Omental fat pad (tissue), 4 donors: ENCODE measurements at places on chromosomes 13 and 19.

DNA sequence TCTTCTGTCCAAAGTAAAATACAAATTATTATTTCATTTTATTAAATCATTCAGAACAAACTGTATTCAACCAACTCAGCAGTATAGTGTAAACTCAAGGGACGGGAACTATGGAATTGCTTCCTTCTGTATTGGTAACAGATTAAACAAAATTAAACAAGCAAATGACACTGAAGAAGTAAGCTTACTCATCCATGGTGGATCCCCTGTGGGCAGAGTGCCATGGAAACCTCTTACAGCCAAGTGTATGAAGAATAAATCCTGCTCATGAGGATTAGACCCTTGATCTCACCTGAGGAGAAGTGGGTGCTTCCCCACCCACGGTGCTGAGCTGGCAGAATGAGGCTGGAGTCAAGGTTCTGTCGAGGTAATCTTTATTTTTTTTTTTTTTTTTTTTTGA lies 18.0 kb upstream of the RFXAP start:
- DNase-seq = no peak

GRCh38 chr19:10601999-10602329 lies 14.9 kb upstream of the AP1M2 start:
- DNase-seq = no peak

DNA sequence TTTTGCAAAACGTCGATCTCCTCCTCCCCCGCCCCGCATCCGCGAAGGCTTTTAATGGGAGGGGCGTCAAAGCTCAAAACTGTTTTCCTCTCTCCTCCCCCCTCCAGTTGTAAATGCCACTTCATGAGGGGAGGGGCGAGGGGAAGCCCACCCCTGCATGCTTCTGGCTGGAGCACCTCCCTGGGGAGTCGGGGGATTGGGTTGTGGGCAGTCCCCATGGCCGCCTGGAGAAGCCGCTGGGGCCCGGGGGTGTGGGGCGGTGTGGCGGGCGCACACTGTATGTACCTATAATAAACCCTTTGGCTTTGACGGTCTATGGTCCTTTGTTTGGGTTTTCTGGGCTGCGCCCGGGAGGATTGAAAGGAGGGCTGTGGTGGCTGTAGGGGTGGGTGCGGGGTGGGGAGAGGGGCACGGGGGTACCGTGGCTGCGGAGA lies 505 bp upstream of the SHKBP1 start:
- DNase-seq = no peak

DNA sequence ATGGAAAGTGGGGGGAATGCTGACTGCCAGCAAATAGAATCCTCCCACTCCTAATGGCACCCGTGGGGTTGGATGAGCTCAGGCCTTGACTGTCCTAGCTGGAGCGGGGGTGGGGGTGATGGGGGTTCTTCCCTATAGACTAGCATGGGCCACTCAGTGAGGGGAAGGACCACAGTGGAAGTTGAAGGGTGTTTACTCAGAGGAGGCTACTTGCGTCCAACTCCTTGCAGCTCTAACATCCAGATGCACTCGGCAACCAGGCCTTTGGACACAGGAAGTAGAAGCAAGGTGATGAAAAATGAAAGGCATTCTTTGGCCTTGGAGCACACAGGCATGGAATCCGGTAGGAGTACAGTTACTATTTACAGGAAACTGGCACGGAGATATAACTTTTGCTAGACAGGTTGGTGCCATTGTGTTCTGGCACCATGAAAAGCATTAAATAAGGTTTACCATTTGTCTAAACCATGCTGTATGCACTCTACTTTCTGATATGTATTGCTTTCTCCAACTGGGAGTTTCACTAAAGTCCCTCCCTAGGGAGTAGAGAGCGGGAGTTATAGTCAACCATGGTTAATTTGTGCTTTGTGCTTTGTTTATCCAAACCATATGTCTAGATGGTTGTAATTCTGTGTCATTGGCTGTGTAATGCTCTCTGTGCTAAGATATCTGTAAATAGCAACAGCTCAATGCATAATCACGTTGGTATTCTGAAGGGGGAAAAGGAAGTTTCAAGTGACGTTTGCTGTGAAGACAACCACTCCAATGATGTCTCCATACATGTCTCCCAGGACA lies 125.3 kb downstream of the TSHZ3 start:
- no peak for DNase-seq

DNA sequence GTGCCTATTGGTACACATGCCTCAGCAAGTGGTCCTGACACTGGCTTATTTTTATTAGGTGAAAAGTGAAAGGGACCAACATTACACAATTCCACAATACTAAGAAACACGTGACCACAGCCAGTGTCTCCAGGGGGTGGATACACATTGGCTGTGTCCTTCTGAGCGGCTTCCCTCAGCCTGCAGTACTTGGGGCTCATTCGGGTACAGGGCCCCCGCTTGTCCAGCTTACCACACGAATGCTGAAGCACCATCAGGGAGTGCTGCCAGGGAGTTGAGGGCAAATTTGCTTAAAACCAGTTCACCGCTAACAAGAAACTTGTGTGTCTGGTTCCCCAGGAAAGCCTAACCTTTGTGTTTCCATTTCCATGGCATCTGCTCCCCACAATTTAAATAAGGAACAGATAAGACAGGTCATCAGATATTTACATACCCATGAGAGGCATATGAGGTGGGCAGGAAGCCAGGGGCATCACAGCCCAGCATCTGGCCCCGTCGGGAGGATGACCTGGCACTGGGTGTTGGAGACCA lies 23.3 kb downstream of the PBX4 start:
- DNase-seq = no peak

GRCh38 chr13:36310417-36311108 lies 12.9 kb upstream of the CCDC169 start:
- DNase-seq = no peak

DNA sequence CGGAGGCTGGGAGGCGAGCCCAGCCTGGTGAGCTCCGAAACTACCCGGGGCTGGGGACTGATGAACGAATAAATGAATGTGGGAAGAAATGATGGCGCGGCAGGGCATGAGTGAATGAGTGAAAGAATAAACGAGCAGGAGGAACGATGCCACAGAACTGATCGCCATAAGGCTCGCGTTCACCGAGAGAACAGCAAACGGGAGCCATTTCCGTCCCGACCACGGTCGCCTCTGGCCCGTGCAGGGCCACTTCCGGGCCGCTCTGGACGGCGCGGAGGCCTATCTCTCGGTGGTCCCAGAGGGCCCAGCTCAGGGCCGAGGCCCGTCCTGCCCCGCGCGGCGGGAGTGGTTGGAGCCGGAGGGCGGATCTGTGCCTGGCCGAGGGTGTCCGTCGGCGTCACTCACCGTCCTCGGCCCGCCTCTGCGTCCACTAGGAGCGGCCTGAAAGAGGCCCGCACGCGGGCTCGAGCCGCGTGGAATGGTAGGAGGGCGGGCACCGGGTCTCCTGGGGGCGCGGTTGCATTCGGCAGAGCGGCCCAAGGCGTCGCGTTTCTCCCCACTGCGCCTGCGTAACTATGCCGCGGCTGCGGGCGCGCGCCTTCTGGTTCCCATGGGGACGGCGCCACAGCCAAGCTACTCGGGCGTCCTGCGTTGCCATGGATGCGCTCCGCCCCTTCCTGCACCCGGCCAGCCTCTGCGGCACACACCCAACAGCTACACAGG lies at the start of gene ZNF497:
Gene ZNF497, minus strand, starts transcription at position 480 of the 723 bp plus-strand sequence. CDS start 5,116 bp downstream, outside the sequence.
- DNase-seq = peak; percentile 82

GRCh38 chr13:79901336-79901735 lies 420.4 kb downstream of the NDFIP2 start:
- no peak for DNase-seq

DNA sequence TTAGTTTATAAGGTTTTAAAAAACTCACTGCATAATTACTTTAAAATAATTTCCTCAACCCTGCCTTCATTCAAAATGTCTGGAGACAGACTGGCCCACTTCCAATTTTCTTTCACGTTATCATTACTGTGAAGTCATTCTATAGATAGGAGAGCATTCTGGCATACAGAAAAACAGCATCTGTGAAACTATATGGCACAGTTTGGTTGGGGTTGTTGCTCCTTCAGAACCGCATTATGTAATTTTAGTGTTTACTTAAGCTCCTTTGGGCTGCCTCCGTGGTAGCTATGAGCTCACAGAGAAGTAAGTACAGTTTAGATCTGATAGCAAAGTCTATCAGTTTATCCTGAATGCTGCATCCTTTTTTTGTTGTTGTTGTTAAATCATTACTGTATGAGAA lies 104.3 kb downstream of the KCNRG start:
- no peak for DNase-seq

DNA sequence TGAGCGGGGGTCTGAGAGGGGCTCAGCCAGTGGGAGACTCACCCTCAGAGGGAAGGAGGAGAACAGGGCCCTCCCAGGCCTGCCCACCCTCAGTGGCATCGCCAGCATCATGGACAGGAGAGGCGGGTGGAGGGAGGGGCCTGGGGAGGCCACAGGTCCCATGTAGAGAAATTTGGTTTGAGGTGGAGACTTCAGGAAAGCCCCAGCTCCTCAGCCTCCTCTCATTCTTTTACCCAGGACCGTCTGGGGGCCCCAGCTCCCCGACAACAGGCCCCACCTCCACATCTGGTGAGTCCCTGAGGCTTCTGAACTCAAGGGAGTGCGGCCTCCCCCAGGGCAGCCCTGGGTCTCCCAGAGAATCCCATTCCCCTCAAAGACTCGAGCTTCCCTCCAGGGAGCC lies 3.1 kb downstream of the LILRB1 start:
- DNase-seq = no peak

GRCh38 chr19:54803410-54803809 lies at the start of gene KIR2DL4:
KIR2DL4 (plus strand) TSS chr19:54803610; CDS start chr19:54803652, 42 bp downstream.
- no peak for DNase-seq

- DNase-seq = no peak
These were observed 115.6 kb downstream of the POU4F1 start for GRCh38 chr13:78487707-78488106.

GRCh38 chr13:32426990-32427851 lies 709 bp downstream of the N4BP2L1 start:
- no peak for DNase-seq

DNA sequence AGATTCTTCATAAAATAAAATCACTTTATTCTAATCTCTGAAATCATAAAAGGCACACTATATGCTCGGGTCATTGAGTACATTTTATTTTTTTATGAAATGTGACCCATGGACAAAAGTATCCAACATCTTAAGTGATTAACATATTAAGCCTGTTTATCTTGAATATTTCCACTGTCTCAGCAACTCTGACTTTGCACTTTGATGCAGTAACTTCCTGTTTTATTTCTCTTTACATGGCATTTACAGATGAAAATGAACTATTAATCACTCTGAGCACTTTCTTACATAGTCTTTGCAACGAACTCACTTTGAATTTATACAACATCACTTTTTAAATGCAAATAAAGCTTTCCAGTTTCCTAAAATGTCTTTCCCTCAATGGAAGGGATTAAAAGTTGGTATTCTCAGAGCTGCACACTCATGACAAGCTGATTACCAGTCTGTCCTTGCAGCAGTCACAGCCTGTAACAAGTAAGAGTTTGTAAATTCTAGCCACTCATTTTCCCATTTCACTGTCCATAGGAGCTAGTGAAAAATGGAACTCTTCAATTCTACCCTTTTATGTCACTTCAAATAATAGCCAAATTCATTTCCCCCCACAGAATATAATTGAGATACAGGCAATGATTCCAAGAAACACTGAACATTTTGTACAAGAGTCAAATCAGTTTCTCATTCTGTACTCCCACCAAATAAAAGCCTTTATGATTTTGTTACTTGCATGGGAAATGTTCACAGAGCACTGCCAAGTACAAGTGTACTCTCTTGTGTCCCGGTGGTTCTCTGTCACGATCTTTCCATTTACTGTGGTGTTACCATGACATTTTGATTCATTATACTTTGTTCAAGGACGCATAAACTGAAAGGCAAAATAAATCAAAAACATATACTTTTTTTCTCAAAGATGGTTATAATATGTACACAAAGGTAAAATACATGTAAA lies 1968.9 kb downstream of the PCDH9 start:
- DNase-seq = no peak

DNA sequence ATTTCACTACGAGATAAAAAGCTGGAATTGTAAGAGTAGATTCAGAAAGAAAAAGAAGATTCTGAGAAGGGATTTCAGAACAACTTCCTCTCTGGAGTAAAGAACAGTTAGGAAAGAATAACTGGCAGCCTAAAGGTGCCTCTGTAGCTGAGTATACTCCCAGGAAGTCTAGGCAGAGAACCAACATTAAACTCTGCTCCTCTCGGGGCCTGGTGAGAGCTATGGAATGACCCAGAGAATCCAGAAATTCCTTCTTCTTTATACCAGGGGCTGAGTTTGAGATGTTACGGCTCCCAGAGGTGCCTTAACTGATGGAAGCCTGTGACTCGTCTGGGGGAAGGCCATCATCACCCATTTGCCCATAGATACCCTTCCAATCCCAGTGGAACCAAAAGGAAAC lies 39.1 kb downstream of the FAM216B start:
- no peak for DNase-seq

DNA sequence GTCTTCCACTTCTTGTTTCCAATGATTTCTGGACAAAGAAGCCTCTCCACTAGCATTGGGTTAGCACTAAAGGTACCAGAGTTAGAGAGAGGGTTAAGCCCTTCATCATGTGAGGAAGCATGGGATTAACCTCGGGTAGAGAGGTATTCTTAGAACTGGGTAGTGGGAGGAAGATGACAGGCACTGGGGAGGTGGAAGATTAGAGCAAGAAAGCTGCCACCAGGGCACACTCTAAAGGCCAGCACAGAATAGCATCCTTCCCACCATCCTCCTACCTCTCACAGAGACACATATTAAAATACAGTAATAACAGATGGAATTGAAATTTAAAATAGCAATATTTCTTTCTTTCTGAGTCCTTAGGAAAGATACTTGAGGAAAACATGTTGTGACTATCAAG lies 84.5 kb upstream of the PCDH20 start:
- no peak for DNase-seq

DNA sequence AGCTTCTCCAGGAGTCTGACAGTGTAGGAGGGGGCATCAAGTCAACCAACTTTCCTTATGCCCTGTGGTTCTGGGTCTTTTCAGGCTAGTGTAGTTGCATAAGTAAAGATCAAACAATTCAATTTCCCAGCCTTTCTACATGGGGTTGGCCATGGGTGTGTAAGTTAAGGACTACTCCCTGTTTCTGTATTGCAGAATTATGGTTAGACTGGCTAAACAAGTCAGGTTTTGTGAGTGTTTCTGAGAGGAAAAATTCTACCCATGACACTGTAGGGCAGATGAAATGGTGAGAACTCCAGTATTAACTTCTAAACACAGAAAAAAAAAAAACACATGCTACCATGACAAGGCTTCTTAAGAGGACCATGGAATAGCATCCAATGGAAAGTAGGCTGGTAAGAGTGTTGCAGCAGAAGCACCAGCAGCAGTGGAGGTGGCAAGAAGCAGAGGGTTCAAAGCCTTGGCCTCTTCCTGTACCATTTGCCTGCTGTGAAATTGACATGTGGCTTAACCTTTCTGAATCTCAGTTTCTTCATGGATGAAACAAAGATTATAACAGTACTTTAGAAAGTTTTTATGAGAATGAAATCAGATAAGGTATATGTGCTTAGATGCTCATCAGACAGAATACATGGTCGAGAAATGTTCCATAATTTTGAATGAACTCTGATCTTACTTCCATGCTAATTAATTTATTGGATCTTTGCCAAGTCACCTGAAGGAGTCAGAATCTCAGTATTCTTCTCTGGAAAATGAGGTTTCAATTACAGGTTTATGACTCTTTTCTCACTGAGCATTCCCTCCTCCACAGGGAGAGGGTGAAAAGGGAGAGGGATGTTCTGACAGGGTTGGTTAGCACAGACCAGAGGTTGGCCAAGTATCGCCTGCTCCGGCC lies 11.4 kb upstream of the SCEL start:
- DNase-seq = no peak
